Esophagus squamous epithelium (tissue), 5 donors: ENCODE measurements at places on chromosomes 6 and 20. TPM values are rescaled to one million over a fixed set of nuclear protein-coding genes. Genes with fewer than 3 reads are reported as not detected.
A peak's percentile ranks its signal among the peaks of the same experiment; 100 is the strongest.

- no peak overlapping the region for H3K4me3 ChIP-seq
- no peak for DNase-seq
- H3K36me3 ChIP-seq, result no peaks in the 10 kb centered on the region
- H3K27ac ChIP-seq, result peak overlapping the region; percentile 38
- no peaks in the 10 kb centered on the region for H3K27me3 ChIP-seq
Observed at GRCh38 chr6:118660218-118660569, 8.8 kb upstream of the CEP85L start.

DNA sequence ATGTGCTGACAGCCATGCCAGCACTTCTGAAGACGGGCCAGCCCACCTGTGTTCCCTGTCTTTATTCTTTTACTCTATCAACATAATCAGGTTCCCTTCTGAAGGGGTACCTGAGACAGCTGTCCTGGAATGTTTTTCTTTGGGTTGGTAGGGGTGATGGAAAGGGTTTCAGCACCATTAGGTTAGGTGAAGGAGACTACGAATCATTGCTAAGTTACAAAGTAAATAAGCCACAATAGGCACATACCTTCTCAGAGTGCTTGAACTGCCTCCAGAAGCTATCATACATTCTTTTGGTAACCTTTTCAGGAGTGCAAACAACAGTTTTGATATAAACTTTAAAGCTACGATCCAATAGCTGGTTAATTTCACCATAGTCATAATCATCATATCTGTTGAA, 106.3 kb downstream of the SESN1 start:
- H3K4me3 ChIP-seq, result no peak overlapping the region
- H3K36me3 ChIP-seq, result peaks cover 4% of the 10 kb centered on the region
- no peaks in the 10 kb centered on the region for H3K4me1 ChIP-seq
- no peak overlapping the region for H3K27ac ChIP-seq
- DNase-seq, result no peak
- no peaks in the 10 kb centered on the region for H3K27me3 ChIP-seq

DNA sequence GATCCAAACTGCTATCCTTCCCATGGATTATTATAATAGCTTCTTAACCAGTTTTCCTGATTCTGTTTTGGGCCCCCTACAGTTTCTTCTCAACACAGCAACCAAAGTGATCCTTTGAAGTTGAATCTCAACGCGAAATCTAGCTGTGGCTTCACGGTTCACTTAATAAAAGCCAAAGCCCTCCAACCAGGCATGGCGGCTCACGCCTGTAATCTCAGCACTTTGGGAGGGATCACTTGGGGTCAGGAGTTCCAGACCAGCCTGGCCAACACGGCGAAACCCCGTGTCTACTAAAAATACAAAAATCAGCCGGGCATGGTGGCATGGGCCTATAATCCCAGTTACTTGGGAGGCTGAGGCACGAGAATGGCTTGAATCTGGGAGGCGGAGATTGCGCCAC, 3.3 kb downstream of the RMND1 start:
- H3K36me3 ChIP-seq, result no peaks in the 10 kb centered on the region
- H3K27me3 ChIP-seq, result no peaks in the 10 kb centered on the region
- DNase-seq, result no peak

- no peak overlapping the region for H3K4me3 ChIP-seq
- H3K27ac ChIP-seq, result no peak overlapping the region
- no peaks in the 10 kb centered on the region for H3K4me1 ChIP-seq
- no peak for DNase-seq
- no peaks in the 10 kb centered on the region for H3K27me3 ChIP-seq
- H3K36me3 ChIP-seq, result no peaks in the 10 kb centered on the region
Observed at GRCh38 chr6:130147111-130147510, 75.6 kb downstream of the SAMD3 start.

- peaks cover 47% of the 10 kb centered on the region for H3K4me1 ChIP-seq
- DNase-seq, result no peak
- H3K27ac ChIP-seq, result no peak overlapping the region
- peaks cover 8% of the 10 kb centered on the region for H3K36me3 ChIP-seq
- H3K4me3 ChIP-seq, result no peak overlapping the region
- no peaks in the 10 kb centered on the region for H3K27me3 ChIP-seq
Observed at GRCh38 chr6:41937472-41937860, 4.1 kb downstream of the CCND3 start.

DNA sequence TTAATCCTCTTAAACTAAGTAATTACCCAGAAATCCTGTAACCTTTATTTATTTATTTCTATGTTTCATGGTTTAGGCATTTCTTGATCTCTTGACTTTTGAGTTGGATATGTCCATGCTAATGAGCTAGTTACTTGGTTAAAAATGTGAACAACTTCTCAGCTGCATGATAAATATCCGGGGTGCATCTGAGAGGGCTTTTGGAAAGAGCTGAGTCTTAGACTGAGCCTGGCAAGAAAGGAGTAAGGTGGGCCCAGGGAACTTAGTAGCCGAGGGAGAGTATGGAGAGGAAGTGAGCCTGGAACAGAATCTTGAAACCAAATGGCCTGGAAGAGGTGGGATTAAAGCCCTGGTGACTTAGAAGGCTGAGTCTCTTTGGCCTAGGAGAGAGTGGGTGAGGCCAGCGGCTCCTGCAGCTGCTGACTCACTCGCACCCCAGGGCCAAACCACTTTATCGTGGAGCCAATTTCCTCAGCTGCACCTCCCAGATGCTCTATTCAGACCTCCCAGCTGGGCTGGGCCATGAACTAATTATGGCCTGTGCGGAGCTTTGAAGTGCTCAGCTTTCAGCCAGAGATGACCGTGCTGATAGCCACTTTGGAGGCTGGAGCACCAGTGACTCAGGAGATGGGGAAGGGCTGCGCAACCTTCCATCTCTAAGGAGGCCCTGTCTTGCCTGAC, 19.1 kb downstream of the TGM3 start:
- H3K4me1 ChIP-seq, result peaks cover 46% of the 10 kb centered on the region
- H3K27me3 ChIP-seq, result no peaks in the 10 kb centered on the region
- no peak overlapping the region for H3K4me3 ChIP-seq
- peak overlapping the region; percentile 81 for H3K27ac ChIP-seq
- H3K36me3 ChIP-seq, result peaks cover 7% of the 10 kb centered on the region

DNA sequence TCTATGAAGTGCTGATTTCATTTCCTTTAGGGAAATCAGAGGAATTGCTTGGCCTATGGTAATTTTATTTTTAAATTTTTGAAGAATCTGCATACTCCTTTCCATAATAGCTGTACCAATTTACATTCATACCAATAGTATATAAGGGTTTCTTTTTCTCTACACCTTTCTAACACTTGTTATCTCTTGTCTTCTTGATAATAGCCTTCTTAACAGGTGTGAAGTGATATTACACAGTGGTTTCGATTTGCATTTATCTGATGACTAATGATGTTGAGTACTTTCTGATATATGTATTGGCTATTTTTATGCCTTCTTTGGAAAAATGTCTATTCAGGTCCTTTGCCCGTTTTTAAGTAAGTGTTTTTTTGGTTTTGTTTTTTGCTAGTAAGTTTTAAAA, 40.8 kb downstream of the SMAP1 start:
- no peak overlapping the region for H3K27ac ChIP-seq
- H3K4me3 ChIP-seq, result no peak overlapping the region
- no peaks in the 10 kb centered on the region for H3K36me3 ChIP-seq
- no peak for DNase-seq

DNA sequence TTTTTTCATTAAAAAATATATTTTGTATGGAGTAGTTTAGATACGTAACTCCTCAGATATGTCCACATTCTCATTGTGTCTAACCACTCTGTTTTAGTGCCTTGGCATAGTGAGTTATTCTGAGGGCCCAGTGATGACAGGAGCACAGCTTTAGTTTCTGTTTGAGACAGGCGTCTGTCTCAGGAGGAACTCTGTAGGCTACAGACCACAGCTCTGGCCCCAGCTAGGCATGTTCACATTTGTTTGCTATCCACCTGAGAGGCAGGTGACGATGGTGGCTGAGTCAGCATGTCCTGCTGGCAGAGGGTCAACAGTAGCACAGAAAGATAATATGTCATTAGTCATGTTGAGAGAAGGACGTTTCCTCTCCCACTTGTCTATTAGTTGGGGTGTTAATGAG, 16.3 kb downstream of the LRRC1 start:
- no peak overlapping the region for H3K4me3 ChIP-seq
- peak overlapping the region; percentile 66 for H3K27ac ChIP-seq
- H3K4me1 ChIP-seq, result peaks cover 14% of the 10 kb centered on the region
- H3K27me3 ChIP-seq, result no peaks in the 10 kb centered on the region

- no peak overlapping the region for H3K4me3 ChIP-seq
- no peaks in the 10 kb centered on the region for H3K4me1 ChIP-seq
- no peak for DNase-seq
- no peaks in the 10 kb centered on the region for H3K36me3 ChIP-seq
- no peak overlapping the region for H3K27ac ChIP-seq
Observed at GRCh38 chr20:14700639-14700960, 363.2 kb upstream of the FLRT3 start.

GRCh38 chr6:43278524-43279078, 19.5 kb upstream of the SLC22A7 start:
- peaks cover 3% of the 10 kb centered on the region for H3K27me3 ChIP-seq
- H3K4me1 ChIP-seq, result peaks cover 6% of the 10 kb centered on the region
- DNase-seq, result no peak
- no peaks in the 10 kb centered on the region for H3K36me3 ChIP-seq

DNA sequence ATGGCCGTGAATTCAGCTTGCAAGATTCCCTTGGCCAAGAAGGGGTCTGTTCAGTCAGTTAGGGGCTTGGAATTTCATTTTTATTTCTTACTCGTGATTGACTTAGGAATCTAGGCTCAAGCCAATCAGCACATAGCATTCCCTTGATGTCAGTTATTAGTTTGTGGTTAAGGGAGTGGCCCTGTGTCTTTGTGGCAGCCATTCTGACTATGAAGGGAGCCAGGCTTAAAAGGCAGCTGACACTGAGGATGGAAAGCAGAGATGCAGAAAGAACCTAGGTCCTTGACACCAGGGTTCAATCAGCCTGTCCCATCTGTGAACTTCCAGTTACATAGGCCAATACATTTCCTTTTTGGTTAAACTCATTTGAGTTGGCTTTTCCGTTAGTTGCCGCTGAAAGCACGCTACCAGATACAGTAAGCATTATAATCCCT, 48.1 kb downstream of the MCUR1 start:
- H3K27me3 ChIP-seq, result no peaks in the 10 kb centered on the region
- H3K27ac ChIP-seq, result no peak overlapping the region
- DNase-seq, result no peak
- H3K4me3 ChIP-seq, result no peak overlapping the region
- peaks cover 31% of the 10 kb centered on the region for H3K4me1 ChIP-seq

DNA sequence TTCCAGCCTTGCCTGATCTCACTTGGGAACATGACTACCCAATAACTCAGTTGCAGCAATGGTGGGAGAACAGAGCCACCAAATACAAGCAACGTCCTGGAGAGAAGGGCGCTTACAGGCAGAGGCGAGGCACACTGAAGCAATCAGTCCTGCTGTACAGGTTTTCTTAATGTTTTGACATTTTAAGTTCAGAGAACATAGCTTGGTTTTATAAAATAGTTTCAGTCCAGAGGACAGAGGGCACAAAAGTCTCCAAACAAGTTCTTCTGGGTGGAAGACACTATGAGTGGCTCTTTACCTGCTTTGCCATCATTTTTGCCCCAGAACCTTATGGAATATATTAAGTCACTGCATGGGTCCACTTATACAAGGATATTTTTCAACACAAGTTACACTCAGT, 103.4 kb upstream of the KCNG1 start:
- H3K4me3 ChIP-seq, result no peak overlapping the region
- peak overlapping the region; percentile 81 for H3K27ac ChIP-seq
- no peaks in the 10 kb centered on the region for H3K36me3 ChIP-seq
- no peaks in the 10 kb centered on the region for H3K27me3 ChIP-seq
- no peak for DNase-seq

GRCh38 chr6:97778290-97779038, 495.4 kb upstream of the MMS22L start:
- H3K27me3 ChIP-seq, result no peaks in the 10 kb centered on the region
- no peaks in the 10 kb centered on the region for H3K4me1 ChIP-seq
- no peak for DNase-seq
- no peak overlapping the region for H3K4me3 ChIP-seq
- H3K27ac ChIP-seq, result no peak overlapping the region

- peaks cover 97% of the 10 kb centered on the region for H3K4me1 ChIP-seq
- no peak for DNase-seq
- peaks cover 5% of the 10 kb centered on the region for H3K36me3 ChIP-seq
Observed at GRCh38 chr20:45341939-45342854, 6.0 kb downstream of the SDC4 start.

DNA sequence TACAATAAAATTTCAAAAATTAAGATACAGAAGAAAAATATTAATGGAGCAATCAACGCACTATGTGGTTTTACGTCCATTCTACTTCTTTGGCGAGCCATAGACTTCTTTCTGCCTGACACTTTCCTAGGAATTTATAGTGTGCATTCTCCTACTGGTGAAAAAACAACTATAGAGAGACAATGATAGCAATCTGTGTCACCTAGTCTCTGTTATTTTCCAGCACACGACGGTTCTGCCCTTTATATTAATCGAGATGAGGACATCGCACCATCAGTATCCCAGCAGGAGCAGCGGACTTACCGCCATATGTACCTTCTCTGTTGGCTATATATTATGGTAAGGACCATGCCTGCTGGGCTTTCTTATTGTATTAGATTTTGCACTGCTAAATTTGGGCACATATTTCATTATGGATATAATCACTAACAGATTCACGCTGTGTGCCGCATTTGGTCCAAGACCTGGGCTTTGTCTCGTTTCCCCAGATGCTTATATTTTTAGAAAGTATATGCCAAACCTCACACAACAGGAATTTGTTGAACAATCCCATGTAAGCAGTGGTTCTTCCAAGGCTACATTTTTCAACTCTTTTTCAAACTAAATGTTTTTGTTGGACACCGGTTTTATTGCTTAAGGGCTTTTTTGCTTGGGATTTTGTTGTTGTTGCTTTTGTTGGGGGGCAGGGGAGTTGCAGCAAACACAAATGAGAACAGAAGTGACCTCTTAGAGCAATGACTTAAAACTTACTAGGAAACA, 166.4 kb downstream of the ADAT2 start:
- no peak overlapping the region for H3K27ac ChIP-seq
- H3K36me3 ChIP-seq, result no peaks in the 10 kb centered on the region
- peaks cover 14% of the 10 kb centered on the region for H3K4me1 ChIP-seq
- DNase-seq, result no peak
- H3K27me3 ChIP-seq, result no peaks in the 10 kb centered on the region

- H3K4me3 ChIP-seq, result no peak overlapping the region
- H3K27ac ChIP-seq, result no peak overlapping the region
- no peaks in the 10 kb centered on the region for H3K27me3 ChIP-seq
- H3K4me1 ChIP-seq, result peaks cover 7% of the 10 kb centered on the region
- no peaks in the 10 kb centered on the region for H3K36me3 ChIP-seq
- DNase-seq, result no peak
Observed at GRCh38 chr20:58824843-58825242, 25.9 kb downstream of the GNAS-AS1 start.

GSTA1 gene
- not detected for total RNA-seq

SOX12 gene
- 3.2 TPM for total RNA-seq

MOCS3 gene
- 6.7 TPM for total RNA-seq

RAB44 gene
- 0.11 TPM for total RNA-seq

MAP3K5 gene
- total RNA-seq, result 9.2 TPM

PNLDC1 gene
- total RNA-seq, result not detected

F13A1 gene
- total RNA-seq, result 6.9 TPM

STMND1 gene
- not detected for total RNA-seq

SPEF1 gene
- not detected for total RNA-seq

HEY2 gene
- not detected for total RNA-seq
